ENCODE measurements at places on chromosomes 1 and 21. TPM values are rescaled to one million over a fixed set of nuclear protein-coding genes. Genes with fewer than 3 reads are reported as not detected.

The NFASC gene
- not detected for total RNA-seq

The LRP8 gene
- 262 TPM for total RNA-seq

The RNU1-2 gene
- total RNA-seq, result under 0.01 TPM

The MYOG gene
- total RNA-seq, result not detected

The KRTAP8-1 gene
- not detected for total RNA-seq

The B3GALT2 gene
- total RNA-seq, result not detected

The RIIAD1 gene
- total RNA-seq, result not detected

The PLOD1 gene
- total RNA-seq, result 30.3 TPM
